ENCODE measurements at places on chromosomes 3 and 15.

GRCh38 chr3:197957790-197958133 lies 2.3 kb upstream of the LMLN start:
- no peak for DNase-seq

DNA sequence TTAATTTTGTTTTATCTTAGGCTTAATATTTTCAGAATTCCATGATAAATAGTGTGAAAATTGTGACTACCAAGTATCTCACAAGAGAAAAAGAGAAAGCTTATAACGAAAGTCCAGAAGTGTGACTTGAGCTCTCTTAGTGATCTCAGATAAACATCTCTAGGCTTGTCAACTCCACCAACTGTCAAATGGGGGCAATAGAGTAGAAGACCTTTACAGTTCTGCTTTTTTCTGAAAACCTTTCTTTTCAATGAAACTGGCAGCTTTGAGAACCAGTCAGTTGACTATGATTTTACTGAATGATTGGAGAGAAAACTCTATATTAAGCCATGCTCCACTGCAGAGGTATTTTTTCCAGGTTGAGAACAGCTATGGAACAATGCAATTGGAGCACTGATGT lies 119.2 kb upstream of the TP63 start:
- DNase-seq: no peak

GRCh38 chr15:36878684-36879262 lies 221.6 kb downstream of the MEIS2 start:
- no peak for DNase-seq

- no peak for DNase-seq
Observed at GRCh38 chr3:124752051-124752450, 21.8 kb downstream of the UMPS start.

DNA sequence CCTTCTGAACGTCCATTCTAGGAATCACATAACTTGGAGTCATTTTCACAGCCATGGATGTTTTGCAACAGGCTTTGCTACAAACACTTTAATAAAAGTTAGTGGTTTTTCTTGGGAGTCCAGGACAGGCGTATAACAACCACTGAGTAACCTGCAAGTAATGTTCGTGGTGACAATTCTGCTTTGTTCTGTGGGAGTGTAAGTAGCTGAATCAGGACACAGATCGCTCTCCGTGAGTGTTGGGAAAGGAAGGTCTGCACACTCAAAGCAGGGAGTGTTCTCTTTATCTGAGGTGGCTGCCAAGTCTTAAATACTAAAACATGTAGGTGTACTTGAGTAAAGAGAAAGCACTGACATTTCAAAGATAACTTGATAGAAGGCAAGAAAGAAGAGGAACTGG lies 7.9 kb upstream of the BNC1 start:
- no peak for DNase-seq

DNA sequence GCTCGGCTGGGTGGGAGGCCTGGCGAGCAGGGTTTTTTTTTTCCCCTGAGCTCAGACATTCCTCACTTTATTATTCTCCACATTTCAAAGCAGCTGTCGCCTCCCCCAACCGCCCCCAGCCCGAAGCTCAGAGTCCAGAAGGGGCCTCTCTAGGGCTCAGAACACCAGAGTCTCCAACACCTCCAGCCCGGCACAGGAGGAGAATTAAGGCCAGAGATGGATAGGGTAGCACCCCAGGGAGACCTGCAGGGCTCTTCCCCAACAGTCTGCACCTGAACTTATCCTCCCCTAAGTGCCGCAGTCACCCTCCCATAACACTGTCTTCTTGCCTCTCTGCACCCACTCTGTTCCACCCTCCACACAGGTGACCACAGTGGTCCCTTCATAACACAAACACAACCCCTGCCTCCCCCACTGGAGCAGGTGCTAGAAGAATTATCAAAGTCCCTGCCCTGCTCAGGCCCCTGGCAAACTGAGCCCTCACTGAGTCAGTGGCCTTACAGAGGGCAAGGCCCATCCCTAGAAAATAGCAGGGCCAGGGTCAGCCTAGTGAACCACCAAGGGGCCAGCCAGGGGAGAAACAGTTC lies 14.1 kb downstream of the MYL3 start:
- no peak for DNase-seq

- DNase-seq: no peak
Observed at GRCh38 chr3:127422663-127423375, 135.0 kb upstream of the PRR20G start.

GRCh38 chr15:64749167-64749566 lies 26.2 kb downstream of the RBPMS2 start:
- no peak for DNase-seq

DNA sequence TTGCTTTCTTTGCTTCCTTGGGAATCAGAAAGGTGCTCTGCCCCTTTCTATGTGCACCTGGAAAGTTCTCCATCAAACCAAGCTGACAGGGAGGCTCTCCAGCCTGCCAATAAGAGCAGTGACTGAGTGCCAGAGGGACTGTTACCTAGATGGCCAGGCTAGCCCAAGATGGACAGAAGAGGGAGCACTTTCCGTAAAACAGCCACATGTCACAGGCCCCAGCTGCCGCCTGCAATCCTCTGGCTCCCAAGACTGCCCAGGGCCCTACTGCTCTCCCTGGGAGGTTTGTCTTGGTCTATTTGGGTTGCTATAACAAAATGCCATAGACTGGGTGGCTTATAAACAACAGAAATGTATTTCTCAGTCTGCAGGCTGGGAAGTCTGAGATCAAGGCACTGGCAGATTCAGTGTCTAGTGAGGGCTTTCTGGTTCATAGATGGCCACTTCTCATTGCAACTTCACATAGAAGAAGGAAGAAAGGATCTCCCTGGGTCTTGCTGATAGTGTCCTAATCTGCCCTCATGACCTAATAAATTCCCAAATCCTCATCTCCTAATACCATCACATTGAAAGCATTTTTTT lies 72.3 kb downstream of the TAMM41 start:
- DNase-seq: no peak

DNA sequence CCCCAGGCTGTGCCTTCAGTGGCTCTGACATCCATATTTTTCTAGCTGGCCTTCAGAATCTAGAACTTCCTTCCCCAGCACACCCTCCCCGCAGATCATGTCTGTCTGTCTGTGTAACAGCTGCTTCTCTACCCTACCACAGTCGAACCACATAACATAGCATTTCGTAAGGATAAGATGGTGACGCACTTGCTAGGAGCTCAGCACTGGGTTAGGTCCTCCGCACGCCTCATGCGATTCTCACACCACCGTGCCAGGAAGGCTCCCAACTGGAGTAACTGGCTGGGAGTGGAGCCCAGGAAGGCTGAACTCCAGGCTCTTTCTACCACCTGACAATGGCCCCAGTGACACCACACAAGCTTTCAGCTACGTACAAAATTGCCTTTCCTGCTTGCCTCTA lies 168.6 kb downstream of the STT3B start:
- no peak for DNase-seq

DNA sequence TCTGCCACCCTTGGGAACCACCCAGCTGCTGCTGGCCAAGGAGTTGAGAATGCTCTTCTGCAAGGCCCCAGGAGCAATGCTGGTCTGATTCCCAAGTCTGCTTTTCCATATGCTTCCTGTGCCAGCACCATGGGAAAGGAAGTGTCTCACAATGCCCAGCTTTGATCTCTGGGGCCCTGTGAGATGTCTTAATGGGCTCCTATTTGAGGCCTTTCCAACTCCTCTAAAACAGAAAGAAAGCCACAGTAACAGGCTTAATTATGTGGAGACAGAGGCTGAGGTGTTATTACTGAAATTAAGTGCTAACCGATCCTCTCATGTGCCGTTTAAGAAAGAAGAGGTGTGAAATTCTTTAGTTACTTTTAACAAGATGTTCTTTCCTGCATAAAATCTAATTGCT lies 4.5 kb downstream of the EOGT start:
- no peak for DNase-seq

- DNase-seq: no peak
Observed at GRCh38 chr3:36319680-36320079, 60.6 kb upstream of the STAC start.

DNA sequence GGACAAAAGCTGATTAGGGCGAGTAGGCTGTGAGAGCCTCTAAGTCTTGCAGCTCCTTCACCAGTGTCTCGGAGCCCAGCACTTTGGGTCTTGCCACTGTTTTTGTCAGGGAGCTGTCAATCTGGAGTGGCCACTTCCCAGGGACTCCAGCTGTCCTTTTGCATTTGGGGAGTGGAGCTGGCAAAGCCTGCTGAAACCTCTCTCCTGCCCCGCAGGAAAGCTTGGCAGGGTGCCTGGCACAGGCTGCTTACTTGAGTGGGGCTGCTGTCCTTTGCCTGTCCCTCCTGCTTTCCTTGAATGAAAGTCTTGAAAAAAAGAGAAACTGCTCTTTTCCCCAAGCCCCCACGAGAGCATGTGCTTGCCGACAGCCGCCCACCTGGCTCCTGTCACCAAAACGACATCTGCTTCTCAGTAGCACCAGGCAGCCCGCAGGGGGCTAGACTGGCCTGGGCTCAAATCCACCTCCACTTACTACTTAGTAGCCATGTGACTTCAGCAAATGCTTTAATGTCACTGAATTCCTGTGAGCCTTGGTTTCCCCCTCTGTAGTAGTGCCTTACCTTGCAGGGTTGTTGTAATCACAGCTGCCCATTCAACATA lies 13.7 kb downstream of the USP13 start:
- DNase-seq: no peak

- no peak for DNase-seq
Observed at GRCh38 chr3:94616833-94617232, 554.0 kb downstream of the NSUN3 start.

DNA sequence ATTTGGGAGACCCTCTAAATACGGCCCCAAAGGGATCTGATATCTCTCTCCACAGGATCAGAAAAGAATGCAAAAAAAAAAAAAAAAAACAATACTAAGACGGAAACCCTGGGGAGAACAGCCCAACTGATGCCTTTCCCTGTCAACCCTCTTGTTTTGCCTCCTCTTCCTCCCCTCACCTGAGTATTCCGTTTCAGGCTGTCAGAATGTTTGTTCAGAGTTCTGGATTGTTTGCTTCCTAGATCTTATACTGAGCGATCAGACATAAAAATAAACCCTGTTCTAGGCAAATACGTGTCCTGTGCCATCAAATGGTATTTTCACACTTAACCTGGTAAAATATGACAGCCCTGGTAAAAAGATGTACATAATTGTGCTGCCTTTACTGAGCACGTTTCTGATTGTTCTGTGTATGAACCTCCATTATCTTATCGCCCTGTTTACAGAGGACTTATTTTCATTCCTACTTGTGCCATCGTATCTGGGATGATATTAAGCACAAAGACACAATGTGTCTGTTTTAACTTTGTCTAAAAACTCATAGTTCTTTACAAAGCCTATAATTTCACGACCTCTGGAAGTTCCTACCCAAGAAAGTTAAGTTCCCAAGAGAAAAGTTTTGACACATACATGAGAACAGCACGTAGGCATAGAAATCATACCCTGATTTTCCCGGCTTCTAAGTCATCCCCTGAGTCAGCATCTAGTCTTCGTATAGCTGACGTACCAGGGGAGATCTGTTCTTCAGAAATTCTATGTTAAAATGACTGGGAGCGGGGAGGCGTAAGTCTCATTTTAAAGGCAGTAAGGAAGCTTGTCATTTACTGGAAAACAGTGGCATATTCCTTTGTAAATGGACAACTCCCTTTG lies 856 bp downstream of the ZBTB38 start:
- DNase-seq: no peak

GRCh38 chr15:69225355-69226022 lies 65.1 kb downstream of the GLCE start:
- DNase-seq: no peak

DNA sequence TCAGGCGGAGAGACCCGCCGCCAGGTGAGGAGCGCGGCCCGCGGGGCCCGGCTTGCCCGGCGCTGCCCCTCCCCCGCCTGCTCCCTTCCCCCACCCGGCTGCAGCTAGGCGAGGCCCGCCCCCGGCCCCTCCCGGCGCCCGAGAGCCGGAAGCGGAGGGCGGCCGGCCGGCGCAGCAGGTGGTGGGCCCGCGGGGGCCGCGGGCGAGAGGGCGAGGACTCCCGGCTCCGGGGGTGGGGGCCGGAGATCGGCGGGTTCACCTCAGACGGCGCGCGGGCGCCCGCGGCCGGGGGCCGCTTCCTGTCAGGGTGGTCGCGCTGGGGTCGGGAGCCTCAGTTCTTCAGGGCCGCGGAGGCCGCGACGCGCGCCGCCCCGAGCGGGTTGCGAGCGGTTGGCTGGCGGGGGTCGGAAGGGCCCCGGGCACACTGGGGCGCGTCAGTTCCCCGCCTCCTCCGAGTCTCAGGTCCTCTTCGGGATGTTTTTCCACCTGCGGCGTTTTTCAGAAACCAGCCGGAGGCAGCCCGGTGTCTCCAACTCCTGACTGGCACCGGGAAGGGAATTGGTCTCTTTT lies 395 bp downstream of the ZFAND6 start:
- DNase-seq: peak; percentile 5

GRCh38 chr3:133644768-133645167 lies 17.0 kb downstream of the TOPBP1 start:
- DNase-seq: no peak

- no peak for DNase-seq
Observed at GRCh38 chr15:48720646-48721045, 75.1 kb upstream of the FBN1 start.

- no peak for DNase-seq
Observed at GRCh38 chr3:128548426-128549282, 55.7 kb upstream of the GATA2 start.

DNA sequence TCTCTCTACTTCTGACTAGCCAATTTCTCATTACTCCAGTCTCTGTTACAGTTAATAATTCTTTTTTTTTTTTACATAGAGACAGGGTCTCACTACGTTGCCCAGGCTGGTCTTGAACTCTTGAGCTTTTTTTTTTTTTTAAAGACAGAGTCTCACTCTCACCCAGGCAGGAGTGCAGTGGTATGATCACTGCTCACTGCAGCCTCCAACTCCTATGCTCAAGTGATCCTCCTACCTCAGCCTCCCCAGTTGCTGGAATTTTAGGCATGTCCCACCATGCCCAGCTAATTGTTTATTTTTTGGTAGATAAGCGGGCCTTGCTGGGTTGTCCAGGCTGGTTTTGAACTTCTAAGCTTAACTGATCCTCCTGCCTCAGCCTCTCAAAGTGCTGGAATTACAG lies 13.6 kb downstream of the IP6K1 start:
- no peak for DNase-seq

DNA sequence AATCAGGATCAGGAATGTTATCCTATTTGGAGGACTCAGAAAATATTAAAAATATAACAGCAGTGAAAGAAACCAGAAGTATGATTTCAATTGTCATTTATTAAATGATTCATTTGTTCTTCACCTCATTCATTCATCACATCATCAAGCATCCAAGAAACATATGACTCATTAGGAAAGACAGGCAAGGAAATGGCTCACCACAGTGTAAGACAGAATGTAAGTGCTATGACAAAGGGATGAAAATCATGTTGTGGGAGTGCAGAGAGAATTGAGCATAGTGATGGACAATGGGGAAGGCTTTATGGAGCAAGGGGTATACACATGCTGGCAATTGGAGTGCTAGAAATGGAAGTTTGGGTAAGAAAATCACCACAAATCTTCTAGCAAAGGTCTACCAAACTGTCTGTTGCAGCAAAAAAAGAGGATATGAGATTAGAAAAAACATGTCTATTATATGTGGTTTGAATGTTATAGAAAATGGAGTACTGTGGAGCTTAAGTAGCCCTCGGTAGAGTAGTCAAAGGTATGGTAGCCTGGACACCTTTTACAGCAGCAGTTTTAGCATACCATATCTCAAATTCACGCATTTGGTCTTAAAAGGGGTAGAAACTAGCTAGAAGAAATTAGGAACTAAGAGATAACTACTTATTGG lies 111.1 kb upstream of the GPR149 start:
- no peak for DNase-seq

- no peak for DNase-seq
Observed at GRCh38 chr3:38126121-38126892, 10.6 kb downstream of the ACAA1 start.
